Activated CD4-positive, alpha-beta T cell treated with anti-CD3 and anti-CD28 coated beads, Interleukin-2, amount 50 U/mL, for 48 hours (primary cell): ENCODE measurements at places on chromosomes 12 and 14.

GRCh38 chr12:79168687-79169086 lies 304.1 kb downstream of the SYT1 start:
- no peak for DNase-seq

GRCh38 chr14:91898372-91898771 lies 31.0 kb upstream of the TC2N start:
- DNase-seq = no peak

DNA sequence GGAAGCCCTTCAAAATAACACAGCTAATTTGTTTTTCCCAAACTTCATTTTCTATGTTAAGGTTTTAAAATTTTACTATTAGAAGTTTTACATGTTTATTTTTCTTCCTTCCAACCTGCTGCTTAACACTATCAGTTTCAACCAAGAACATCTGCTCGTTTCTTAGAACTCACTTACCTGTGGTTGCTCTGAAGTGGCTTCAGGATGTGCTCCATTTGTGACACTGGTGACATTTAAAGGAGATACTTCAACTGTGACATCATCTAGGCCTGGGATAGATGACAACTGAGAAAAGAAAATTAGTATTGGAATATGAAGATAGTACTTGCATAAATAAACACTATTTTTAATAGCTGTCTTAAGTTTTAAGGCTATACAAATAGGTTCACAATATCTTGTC lies 17.9 kb downstream of the WASHC3 start:
- DNase-seq = no peak

GRCh38 chr14:66101662-66102061 lies 384.5 kb upstream of the CCDC196 start:
- no peak for DNase-seq

DNA sequence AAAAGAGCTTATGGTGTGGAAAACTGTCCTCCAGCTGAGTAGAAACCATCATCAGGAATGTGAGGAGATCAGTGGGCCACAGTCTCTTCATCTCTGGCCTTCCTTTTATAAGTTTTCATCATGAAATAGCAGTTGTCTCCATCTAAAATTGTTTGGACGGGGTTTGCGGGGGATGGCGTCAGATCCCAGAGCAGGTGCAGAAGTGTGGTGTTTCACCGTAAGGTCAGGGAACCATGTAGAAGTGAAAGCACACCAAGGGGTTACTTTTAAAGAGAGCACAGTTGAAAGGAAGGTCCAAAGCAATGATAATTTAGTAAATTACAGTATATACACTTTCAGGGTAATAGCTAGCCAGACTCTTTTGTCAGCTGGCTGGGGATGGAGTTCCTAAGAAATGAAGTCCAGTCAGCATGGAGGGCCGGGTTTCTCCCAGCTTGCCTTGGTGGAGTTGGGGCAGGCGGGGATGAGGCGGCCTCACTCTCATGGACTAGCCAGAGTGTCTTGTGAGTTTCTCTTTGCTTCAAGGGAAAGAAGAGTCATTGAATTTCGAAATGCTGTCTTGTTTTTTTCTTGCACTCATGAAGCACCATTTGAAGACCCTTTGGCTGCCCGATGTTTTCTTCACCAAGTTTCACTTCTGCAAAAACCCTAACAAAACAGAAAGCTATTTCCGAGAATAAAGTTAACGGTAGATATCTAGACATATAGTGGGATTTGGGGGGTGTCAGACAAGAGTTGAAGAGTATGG lies 100.6 kb downstream of the ETV6 start:
- no peak for DNase-seq

GRCh38 chr14:102717276-102717675 lies 60.0 kb upstream of the TRAF3 start:
- DNase-seq = no peak

- no peak for DNase-seq
Observed at GRCh38 chr14:31441273-31442111, 15.8 kb downstream of the DTD2 start.
